ENCODE measurements at places on chromosomes 12 and 14.

DNA sequence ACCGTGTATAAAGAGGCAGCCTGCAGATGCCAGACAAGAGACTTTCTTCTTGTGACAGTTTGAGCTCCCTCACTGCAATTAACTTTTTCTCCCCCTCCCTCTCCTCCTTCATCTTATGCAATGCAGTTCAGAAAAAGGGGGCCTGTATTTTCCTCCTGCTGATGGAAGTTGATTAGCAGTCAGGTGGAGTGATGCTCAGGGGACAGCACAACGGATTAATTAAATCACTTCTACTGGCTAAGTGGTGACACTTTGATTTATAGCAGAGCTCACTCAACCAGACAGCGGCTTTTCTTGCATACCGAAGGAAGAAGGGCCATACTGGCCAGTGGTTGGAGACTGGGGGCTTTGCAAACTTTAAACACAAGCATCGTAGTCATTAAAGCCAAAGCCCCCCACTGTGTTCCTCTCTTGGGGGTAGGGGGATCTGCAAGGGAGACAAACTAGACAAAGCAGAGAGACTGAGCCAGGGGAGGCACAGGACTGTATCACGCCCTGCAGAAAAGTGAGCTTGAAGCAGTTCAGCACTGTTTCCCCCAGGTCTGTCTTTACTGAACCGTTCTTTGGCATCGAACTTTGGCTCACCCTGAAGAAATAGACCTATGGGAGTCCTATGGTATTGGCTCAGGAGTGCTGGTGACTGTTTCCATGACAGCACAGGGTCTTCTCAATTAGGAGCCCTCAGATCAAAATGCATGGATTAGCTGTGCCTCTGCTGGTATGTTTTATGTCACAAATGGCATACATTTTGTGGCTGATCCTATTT is 47.7 kb downstream of the SPRING1 start:
- no peak for DNase-seq

DNA sequence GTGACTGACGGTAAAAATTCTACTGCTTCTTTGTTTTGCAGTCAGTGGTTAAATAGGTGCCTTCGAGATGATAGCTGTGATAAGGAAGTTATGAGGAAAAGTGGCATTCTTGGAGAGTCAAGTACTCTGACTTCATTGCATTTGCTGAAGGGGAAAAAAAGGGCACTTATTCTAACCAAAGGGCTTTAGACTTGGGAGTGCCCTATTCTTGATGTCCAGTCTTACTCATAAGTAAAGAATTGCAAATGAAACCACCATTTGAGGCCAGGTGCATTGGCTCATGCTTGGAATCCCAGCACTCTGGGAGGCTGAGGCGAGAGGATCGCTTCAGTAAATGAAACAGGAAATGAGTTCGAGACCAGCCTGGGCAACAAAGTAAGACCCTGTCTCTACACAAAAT is 40.3 kb downstream of the BRAP start:
- no peak for DNase-seq

- no peak for DNase-seq
Measured at GRCh38 chr12:106074361-106074705, 64.4 kb downstream of the NUAK1 start.

DNA sequence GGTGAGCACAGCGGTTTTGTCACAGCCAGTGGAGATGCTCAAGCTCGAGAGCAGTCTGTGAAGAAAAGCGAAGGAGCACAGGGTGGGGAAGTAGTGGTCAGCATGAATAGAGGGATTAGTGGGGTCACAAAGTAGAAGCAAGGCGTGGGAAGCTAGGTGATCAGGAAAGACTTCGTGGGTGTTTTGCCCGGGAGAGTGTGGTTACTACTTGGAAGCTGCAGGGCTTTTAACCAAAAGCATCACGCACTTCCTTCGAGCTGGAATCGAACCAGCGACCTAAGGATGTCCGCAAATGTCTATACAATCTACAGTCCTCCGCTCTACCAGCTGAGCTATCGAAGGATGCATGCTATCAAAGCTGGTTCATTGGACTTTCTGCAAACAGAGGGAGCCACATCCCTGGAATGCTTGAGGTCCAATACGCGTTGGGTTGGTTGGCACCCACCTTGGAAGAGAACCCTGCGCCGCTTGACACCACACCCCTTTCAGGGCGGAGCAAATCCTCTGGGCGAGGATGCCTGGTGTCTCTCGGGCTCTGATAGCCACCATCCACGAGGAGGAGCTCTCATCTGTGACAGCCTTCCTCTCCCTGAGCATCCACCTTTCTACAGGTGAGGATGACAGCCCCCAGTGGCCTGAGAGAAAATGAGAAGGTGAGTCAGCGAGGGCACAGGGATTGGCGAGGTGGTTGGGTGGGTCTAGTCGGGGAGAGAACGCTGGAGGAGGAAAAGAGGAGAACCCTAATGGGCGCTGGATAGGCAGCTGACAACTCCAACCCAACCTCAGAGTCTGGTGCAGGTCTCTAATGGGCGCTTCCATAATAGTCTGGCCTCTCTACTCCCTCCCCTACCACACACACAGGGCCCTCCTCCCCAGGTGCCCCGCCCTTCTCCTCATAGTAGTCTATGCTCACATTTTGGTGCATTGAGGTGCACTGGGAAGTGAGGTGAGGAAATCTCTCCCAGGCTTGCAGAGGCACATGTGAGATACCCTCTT is 16.0 kb upstream of the OR6S1 start:
- DNase-seq: no peak

GRCh38 chr12:118884226-118884625 is 97.1 kb upstream of the SRRM4 start:
- DNase-seq: no peak

- DNase-seq: no peak
Measured at GRCh38 chr14:81509838-81510452, 23.7 kb downstream of the SEL1L start.

- no peak for DNase-seq
Measured at GRCh38 chr14:93951635-93952540, 24.5 kb downstream of the ASB2 start.

All from stimulated activated CD4-positive, alpha-beta T cell treated with anti-CD3 and anti-CD28 coated beads, Interleukin-1b, Interleukin-23, amount 100 ng/mL, for 4 hours (primary cell).